ENCODE measurements at places on chromosomes 1 and 21.

GRCh38 chr1:29758781-29759499 lies 522.6 kb downstream of the PTPRU start:
- DNase-seq, result no peak

DNA sequence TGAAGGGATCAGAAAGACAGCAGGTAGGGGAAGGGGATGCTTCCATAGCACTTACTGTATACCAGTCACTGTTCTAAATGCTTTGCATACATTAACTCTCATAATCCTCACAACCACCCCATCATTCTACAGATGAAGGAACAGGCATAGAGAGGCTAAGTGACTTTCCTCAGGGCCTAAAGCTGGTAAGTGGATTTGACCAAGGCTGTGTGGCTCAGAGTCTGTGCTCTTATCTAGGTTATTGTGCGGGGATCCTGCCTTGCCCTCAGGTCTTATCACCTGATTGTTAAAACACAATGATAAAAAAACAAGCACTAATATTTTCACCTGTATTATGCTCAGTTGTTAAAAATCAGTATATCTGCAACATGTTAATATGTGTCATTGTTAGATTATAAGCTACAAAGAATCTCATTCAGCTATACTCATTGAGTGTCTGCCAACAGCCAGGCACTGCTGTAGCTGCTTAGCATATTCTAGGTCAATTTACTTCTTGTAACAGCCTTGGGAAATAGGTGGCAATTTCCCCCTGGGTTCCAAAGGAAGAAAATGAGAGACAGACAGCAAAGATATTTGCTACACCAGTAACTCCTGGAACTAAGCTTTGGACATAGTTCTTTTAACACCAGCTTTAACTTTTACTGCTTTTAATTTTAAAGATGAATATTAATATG lies 38.6 kb upstream of the RBM15 start:
- DNase-seq, result no peak

DNA sequence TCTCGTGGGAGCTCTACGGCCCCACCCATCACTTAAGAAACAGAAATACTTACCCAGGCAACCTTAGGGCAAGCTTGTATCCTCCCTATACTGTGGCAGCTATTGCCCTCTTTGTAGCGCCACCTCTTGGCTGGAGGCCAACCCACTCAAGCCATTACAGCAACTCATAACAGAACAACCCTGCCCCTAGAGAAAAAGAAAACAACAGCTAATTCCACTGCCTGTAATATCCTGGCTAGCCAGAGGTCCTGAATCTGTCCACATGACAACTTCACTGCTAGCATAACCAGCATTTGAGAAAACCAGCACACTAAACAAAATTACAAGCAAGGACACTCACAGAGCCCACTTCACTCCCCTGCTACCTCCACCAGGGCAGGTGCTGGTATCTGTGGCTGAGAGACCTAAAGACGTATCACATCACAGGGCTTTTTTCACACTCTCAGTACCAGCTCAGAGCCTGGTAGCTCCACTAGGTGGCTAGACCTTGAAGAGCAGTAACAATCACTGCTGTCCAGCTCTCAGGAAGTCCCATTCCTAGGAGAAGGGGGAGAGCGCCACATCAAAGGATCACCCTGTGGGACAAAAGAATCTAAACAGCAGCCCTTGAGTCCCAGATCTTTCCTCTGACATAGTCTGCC lies 14.5 kb upstream of the MX1 start:
- no peak for DNase-seq

DNA sequence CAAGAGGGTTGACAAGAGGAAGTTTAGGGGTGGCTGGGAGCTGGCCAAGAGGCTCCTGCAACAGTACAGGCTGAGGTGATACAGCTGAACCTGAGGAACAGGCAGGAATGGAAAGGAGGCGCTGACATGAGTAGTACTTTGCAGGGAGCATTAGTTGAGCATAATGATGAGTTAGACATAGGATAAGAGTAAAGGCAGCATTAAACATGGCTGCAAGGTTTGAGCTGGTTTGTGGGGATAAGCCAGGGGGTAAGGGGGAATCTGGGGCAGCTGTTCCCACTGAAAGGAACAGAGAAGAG lies 20.6 kb downstream of the SLC30A10 start:
- DNase-seq, result no peak

DNA sequence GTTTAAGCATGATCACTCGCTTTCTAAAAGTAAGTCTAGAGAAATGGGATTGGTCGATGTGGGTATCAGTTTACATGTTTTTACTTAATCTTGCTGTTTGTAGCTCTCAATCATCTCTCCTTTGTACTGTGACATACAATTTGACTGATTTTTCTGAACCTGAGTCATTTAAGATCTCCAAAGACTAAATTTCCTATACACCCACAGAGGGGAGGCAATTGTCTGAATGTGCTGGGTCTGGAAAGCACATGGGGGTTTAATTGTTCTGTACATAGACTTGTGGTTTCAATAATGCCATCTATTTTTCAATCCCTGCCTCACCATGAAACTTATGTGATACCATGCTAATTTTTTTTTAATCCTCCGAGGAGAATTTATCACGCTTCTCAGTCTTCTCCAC lies 65.8 kb downstream of the USP25 start:
- no peak for DNase-seq

- no peak for DNase-seq
These were observed 56.7 kb downstream of the KCNC4 start for GRCh38 chr1:110266834-110267233.

DNA sequence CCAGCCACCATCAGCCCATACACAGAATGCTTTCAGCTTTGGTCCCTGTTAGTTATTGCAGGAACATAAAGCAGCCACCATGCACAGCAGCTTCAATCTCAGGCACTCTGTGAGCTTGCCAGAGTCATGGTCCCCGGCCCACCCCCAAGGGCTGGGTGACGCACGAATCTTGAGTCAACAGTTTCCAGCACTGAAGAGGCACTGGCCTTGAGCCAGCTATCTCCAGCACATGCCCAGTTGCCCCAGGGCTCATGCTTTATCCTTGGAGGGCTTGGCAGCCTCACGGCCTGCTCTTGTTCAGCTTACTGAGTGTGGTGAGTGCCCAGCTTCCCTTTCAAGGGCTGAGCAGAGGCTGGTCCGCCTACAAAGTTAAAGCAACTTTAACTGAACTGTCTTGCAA lies 200.7 kb upstream of the RAB4A start:
- DNase-seq, result no peak

DNA sequence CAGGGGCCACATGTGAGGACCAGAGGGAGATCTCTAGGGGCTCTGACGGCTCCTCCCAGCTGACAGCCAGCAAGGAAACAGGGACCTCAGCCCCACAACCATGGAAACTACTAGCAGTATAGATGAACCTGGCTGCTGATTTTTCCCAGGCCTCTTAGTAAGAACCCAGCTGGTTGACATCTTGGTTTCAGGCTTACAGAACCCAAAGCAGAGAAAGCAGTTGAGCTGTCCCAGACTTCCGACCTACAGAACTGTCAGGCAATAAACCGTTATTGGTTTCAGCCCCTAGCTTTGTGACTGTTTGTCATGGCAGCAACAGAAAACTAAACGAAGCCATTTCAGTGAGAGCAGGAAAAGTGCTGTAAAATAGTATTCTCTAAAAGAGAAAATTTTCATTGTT lies 36.4 kb downstream of the ETS2 start:
- DNase-seq, result no peak

DNA sequence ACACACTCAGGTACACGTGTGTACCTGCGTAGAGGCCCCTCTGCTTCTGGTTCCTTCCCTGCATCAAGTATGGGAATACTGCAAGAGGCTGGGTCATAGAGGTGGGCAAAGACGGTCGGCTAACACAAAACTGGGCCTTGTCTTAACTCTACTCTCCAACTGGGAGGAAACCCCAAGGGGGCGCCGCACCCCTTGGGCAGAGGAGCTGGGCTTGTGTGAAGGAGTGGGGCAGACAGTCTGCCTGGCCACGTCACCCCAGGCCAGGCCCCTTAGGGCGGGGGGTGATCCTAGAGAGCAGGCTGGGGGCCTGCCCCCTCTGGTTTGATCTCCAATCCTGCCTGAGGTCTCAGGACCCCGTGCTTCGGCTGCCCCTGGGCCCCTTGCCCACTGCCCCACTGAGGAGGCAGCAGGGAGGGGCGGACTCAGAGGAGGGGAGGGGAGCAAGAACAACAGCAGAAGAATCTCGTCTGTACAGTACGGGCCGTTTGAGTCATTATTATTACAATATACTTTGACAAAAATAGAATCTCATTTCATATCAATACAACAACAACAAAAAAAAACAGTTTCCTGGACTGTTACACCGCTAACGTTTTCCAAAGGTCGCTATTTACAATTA lies 34.7 kb downstream of the MEF2D start:
- no peak for DNase-seq

DNA sequence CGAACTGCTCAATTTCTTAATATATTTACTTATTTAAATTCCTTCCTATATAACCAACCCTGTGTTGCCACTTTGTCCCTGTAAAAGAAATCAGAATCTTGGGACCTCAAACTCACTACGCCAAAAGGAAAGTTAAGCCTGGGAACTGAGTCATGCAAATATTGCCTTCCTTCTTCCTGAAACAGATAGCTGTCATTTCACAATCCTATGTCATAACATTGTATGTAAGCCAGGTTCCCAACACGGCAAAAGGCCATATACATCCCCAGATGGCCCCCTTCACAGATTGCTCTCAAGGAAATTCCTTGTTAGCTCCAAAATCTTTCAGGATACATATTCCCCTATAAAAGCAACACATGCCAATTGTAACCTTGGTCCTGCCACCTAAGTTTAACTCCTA lies 39.7 kb downstream of the C21orf91 start:
- DNase-seq, result no peak

DNA sequence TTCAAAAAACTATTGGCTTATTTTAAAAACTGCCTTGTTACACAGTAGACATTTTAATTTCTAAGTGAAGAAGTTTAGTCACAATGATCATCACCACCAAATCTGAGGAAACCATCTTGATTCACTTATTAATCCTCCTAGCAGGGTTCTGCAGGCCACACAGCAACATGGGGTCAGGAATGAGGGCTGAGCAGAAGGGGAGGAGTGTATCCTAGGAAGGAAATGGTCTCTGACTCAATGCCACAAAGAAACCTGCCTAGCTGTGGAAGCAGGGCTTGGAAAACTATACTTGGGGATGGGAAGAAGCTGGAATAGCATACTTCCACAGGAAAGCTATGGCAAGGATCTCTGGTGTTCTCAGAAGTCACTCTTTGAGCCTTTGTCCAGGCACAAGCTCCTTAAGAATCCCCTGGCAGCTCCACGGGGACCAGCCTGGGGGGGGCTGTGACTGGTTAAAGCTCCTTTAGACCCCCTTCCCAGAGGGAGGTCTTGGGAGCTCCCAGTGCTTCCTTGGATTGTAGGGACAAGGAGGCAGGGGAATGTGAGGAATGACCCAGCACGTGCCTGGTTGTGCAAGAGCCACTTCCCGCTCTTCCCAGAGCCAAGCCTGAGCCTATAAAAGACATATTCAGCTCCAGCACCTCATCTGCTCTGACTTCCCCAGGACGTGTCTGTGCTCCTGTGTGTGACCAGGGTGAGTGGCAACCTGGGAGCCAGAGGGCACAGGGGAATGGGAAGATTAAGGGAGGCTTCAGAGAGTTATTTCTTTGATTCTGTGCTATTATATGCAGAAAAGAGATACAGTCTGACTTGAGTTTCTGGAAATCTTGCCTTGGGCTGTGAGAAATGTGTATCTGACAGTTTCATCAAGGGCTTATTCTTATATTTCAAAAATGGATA lies at the start of gene LCE2A:
TSS of gene LCE2A (plus strand) at position 645 of the 900 bp plus-strand sequence. CDS start 557 bp downstream, outside the sequence.
- DNase-seq, result no peak

GRCh38 chr1:189500778-189501177 lies 976.9 kb downstream of the BRINP3 start:
- DNase-seq, result no peak

DNA sequence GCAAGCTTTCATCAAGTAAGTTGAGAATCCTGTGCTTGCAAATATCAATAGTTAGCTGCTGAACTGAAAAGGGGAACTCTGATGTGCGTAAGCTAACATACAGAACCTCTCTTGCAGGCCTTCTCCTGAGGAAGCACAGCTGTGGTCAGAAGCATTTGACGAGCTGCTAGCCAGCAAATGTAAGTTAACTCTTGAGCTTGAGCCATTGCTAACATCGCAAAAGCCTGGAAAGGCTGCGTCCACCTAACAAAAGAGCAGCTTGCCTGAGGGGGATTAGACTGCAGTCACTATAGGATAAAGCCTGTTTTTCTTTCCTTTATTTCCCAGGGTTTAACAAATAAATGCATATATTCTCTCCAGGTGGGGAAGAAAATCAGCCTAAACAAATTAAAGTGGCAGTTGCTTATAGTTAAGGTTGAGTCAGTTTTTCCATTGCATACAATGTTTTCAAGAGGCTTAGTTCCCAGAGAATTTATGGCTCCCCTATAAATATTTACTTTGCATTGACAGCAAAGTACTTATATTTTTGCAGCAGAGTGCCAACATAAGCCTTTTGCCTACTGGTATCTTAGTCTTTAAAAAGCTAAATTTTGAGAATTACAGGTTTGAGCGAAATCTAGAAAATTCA lies 1.5 kb downstream of the RGS2 start:
- no peak for DNase-seq

DNA sequence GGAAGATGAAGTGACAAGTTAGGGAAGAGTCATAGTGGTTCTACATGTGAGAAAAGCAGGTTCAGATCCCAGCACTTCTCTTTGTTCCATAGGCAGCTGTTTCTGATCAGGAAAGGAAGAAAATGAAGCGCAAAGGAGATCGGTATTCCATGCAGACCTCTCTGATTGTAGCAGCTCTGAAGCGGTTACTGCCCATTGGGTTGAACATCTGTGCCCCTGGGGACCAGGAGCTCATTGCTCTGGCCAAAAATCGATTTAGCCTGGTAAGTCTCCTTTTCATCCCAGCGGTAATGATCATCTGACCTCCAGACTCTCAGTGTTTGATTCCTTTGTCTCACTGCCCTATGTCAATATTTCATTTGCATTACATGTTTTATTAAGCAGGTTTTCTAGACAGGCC lies 173.6 kb downstream of the ZP4 start:
- no peak for DNase-seq

DNA sequence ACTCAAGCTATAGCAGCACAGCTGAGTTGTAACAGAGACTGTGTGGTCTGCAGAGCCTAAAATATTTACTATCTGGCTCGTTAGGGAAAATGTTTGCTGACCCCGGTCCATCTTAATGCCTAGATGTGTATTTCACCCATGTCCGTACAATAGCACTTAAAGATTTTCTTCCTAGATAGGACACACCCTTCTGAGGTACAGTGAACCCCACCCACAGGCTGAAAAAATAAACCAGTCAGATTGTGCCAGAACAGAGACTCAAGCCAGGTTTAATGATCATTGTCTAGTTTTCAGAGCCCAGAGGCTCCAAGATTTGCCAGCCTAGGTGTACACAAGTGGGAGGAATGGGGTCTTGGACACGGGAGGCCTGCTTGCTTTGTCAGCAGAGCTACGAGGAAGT lies 5.6 kb downstream of the AMIGO1 start:
- no peak for DNase-seq

DNA sequence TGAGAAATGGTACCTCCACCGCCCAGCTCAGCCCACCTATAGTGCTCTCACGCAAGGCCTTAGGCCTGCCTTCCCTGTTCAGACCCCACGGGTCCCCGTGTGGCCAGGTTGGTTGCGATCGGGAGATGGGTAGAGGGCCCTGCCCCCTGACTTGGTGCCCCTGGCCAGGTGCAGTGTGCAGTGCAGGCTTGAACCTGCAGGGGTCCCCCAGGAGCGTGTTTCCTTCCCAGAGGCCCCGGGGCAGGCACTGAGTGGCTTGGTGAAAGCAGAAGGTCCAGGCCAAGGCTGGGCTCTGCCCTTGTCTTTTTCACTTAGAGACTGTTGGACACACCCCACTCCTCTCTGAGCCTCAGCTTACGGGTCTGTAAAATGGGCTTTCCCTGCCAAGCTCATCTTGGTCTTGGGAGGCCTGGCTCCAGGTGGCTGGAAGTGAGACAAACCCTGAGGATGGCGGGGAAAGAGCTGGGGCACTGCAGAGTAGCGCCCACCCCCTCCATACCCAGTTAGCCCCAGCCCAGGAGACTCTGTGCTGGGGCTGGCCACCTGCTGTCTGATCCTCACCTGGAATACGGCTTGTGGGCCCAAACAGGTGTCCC lies 9.3 kb upstream of the HES5 start:
- no peak for DNase-seq

Measured in DND-41 (cell line).